Effector memory CD4-positive, alpha-beta T cell (primary cell): ENCODE measurements at places on chromosomes 5 and 9.

- DNase-seq: no peak
Observed at GRCh38 chr9:7165331-7165975, 407.7 kb downstream of the KDM4C start.

DNA sequence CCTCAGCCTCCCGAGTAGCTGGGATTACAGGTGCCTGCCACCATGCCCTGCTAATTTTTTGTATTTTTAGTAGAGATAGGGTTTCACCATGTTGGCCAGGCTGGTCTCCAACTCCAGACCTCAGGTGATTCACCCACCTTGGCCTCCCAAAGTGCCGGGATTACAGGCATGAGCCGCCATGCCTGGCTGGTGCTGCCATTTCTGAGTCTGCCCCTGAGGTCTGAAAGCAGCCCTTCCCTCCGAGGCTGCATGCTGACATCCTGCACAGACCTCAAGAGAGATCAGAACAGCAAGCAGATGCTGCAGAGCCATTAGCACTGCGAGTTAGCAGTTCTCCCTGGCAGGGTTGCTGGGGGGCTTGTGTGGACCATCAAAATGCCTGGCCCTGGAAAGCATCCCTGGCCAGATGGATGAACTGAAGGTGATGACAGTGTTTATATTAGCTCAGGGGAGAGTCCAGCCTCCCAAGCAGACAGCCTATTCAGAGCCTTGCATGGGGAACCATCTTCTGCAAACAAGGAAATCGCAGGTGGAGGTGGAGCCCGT lies 176.5 kb upstream of the PANK3 start:
- DNase-seq: no peak

- no peak for DNase-seq
Observed at GRCh38 chr5:3740546-3741373, 145.1 kb downstream of the IRX1 start.

DNA sequence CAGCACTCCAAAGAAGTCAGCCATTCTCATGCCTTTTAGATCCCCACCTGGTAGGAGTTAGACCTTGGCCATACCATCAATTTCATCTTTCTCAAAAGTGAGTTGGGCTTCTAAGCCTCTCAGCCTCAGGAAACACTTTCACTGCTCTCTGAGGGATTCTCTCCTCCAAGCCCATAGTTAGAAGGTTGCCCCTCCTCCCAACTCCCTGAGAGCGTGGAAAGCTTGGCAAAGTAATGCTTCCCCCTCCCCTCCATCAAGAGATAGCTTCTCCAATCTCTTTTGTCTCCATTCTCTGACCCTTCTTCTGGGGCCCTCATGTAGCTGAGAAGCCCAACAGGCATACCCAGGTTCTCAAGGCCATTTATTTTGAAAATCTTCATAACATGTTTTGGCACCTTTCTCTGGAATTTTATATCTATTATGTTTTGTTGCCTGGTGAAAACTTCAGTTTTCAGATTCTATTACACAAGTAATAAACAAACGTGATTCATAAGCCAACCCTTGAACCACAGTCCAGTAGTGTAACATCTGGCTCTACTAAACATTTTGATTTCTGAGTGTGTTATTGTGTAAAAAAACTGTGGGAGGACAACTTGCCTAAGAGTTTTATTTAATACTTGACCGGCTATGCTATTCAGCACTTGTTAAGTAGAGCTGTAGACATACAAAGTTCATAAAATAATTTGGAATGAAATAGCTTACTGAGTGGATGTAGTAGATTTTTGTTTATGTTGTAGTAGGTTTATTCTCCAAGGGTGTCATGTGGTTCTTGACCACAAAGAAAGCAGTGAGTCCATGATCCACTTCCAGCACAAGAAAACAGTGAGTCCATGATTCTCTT lies 17.1 kb downstream of the LVRN start:
- no peak for DNase-seq

- DNase-seq: no peak
Observed at GRCh38 chr5:106017243-106017857, 1653.4 kb downstream of the EFNA5 start.

DNA sequence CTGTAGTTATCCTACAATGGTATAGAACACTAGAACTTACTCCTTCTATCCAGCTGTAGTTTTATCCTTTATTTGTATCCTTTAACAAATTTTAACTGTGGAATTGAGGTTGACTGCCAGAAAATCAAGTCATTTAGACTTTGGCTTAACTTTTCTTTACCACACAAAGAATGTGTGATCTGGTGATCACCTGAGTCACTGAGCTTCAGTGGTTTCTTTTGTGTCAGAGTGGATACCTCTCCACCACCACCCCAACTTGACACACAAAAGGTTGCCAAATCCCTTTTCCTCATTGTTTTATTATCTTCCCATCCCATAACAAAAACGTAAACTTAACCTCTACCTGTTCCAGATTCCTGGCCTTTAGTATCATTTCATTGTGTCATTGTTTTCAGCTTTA lies 5.5 kb downstream of the OTULIN start:
- DNase-seq: no peak

- no peak for DNase-seq
Observed at GRCh38 chr9:89482056-89482851, 15.7 kb downstream of the SEMA4D start.

DNA sequence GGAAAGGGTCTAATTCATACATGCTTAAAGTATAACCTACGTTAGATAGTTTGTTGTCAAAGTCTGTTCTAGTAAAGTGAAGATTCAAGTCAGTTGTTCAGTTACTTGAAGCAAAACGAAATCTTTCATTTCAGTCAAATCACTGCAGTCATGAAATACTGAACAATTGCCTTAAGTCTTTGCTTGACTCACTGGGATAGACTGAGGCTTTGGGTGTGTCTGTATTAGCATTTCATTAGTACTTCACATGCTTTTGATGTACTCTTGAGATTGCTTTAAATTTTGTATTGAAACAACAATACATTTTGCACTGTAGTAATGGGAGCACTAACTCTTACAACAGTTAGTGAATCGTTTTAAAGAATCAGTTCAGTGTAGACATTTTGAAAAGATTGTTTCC lies 4.0 kb upstream of the CMYA5 start:
- DNase-seq: no peak

DNA sequence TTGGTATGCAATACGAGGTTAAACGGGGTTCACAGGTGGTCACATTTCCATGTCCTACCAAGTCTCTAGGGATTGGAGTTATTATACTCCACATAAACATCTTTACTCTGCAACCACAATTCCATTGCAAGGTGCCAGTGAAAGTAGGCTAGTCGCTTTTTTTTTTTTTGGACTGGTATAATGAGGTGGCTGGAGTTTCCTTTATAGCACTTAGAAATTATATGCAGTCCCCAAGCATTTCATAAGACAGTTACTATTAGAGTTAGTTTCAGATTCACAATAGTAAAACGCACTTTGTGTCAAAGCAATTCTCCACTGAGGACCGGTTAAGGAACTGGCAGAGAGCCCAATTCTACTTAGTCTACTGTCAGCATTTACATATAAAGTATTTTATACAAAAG lies 1.4 kb downstream of the MEF2C start:
- no peak for DNase-seq

- no peak for DNase-seq
Observed at GRCh38 chr5:7393921-7394799, 1.8 kb upstream of the ADCY2 start.

GRCh38 chr9:13022756-13023155 lies 247.9 kb downstream of the LURAP1L start:
- no peak for DNase-seq

DNA sequence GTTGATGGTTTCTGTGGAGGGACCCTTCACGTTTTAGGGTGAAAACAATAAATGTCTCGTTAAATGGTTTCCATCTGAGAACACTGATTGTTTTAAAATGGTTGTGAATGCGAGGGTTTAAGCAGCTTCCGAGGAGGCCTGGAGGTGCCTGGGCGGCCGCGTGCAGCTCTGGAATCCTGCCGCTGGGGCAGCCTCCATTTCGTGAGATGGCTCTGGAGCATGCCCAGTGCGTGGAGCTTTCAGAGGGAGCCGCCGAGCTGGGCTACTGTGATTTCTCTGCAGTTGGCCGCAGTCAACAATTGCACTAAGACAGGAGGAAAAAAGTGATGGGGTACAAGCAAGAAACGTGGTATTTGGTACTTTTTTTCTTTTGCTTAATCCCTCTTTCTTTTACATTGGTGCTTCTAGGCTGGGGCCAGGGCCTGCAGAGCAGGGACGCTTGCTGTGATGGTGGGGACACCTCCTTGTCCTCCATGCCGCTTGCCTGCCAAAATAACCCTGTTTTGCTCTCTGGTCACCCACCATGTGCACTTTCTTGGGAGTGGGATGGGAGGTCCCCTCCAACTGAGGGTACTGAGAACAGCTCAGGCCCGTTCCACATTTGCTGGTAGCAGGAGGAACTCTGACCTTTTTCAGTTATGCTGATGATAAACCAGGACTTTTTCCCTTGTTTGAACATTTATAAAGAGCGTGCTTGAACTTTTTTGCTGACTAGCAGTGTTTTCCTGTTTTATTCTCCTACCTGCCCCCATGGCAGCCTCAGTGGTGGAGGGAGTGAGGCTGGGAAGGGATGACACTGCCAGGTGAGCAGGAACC lies 47.1 kb downstream of the EHMT1 start:
- DNase-seq: no peak

- no peak for DNase-seq
Observed at GRCh38 chr9:3735251-3735650, 209.4 kb upstream of the RFX3 start.

- no peak for DNase-seq
Observed at GRCh38 chr5:177508837-177509236, 789 bp downstream of the DOK3 start.

- DNase-seq: no peak
Observed at GRCh38 chr9:69382135-69382534, 57.1 kb downstream of the ENTREP1 start.

- DNase-seq: no peak
Observed at GRCh38 chr5:143796753-143797152, 15.2 kb upstream of the HMHB1 start.

DNA sequence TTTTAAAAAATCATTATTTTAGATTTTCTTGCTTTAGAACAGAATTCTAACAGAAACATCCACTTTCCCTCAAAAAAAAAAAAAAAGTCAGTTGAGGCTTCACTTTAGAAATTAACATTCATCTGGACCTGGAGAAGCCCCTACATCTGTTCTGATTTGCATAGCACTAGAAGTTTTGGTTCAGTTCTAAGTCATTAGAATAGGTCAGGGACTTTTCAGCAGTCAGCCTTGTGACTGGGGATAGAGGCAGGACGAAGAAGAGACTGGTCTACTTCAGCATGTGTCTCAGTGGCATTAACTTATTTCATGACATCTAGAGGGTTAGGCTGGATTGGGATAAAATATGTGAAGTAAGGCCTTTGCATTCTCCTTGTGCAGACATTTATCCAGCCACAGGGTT lies 215.8 kb upstream of the DAB2 start:
- DNase-seq: no peak

DNA sequence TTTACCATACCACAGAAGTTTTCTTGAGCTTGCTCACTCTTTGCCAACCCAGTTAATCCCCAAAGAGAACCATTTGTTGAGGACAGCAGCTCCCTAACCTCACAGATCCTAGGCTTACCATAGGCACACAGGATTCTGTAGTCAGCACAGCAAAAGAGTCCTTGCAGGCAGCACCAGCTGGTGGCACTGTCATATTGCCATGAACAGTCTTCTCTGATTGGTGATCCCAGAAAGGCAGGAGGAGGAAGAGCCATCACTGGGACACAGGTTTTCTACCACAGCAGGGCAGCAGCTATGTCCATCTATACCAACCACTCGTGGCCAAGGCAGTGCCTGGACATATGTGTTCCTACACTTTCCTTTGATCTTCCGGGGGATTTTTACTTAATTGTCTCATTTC lies 297.1 kb upstream of the CD180 start:
- DNase-seq: no peak

GRCh38 chr5:18216016-18216415 lies 581.8 kb downstream of the TAF11L14 start:
- DNase-seq: no peak

DNA sequence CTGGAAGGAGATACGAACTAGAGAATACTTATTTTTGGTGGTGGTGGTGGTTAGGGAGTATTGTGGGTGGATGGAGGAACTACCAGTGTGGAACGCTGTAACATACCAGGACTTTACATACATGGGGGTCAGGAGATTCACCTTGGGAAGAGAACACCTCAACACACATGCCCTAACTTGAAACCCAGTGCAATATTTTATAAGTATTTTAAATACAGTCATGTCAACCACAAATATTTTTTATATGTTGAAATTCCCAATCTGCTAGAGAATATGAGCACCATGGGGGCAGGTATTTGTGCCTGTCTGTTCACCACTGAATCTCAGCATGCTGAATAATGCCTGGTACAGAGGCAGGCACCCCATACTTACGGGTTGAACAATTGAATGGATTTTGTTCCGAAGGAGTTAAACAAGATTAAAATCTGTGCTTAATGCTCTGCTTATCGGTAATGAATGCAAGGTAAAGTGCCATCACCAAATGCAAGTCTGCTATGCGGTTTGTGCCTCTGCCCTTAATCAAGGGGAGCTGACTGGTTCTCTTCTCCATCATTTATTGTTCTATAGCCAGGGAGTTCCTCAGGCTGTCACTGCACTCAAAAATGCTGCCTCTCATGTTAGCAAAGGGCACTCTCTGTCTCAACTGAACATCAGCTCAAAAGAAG lies 65.3 kb downstream of the RASEF start:
- no peak for DNase-seq

DNA sequence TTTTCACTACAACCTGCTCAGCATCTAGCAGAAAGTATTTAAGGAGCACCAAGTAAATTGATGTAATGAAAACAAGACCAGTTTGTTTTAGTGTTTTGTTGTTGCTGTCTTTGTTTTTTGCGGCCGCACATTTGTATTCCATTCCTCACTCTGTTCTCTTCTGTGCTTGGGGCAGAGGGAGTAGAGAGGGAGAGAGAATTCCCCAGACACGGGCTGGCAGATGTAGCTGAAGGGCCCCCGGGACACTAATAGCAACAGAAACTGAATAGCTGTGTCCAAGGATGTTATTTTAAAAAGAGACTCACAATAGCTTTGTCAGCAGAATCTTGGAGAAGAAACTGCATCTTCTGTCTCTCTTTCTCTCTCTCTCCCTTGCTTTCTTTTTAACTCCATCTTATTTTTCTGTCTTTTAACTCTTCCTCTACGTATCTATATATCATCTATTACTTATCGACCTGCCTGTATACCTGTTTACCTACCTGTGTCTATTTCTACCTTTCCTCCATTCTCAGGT lies 145.3 kb downstream of the PAPPA start:
- DNase-seq: no peak

DNA sequence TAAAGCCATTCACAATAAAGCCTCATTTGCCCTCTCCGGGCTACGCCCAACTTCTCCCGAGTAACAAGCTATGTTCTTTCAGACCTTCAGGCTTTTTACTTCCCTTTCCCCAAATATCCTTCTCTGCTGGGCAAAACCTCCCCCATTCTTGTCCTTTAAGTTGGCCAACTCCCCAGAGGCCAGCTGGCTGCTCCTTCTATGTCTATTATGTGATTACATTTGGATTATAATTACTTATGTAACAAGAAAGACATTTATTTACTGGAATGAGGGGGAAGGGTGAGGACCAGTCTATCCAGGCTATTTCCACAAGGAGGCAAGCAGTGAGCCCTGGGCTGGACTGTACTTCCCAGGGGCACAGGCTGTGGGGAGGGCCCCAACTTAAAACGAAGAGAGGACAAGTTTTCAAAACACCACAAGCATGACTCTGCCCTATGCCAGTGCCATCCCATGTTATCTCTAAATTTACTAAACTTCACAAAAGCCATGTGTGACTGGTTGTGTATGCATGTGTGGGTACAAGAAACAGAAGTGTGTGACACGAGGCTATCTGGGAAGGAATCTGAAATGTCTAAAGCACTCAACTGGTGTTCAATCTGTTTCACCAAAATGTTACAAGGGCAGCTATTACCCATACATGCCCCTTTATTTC lies 84.5 kb downstream of the GNAQ start:
- DNase-seq: no peak

- DNase-seq: no peak
Observed at GRCh38 chr5:53321721-53322120, 158.7 kb upstream of the FST start.
